ENCODE measurements at places on chromosomes 11 and 22.

DNA sequence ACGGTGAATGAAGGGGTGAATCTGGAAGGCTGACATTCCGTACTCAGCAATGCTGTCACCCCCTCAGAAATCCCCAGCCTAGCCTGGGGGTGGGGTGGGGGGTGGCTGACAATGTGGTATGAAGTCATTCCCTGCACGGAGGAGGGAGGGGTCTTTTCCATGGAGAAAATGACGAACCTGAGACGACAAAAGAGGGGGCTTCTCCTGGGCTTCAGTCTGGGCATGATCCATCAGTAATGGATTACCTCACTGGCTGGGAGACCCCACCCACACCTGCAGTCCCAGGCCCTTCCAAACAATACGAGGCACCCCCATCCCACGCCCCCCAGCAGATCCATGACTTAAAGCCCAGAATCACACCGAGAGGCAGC is 1.0 kb downstream of the KIAA0930 start:
- no peak for DNase-seq

DNA sequence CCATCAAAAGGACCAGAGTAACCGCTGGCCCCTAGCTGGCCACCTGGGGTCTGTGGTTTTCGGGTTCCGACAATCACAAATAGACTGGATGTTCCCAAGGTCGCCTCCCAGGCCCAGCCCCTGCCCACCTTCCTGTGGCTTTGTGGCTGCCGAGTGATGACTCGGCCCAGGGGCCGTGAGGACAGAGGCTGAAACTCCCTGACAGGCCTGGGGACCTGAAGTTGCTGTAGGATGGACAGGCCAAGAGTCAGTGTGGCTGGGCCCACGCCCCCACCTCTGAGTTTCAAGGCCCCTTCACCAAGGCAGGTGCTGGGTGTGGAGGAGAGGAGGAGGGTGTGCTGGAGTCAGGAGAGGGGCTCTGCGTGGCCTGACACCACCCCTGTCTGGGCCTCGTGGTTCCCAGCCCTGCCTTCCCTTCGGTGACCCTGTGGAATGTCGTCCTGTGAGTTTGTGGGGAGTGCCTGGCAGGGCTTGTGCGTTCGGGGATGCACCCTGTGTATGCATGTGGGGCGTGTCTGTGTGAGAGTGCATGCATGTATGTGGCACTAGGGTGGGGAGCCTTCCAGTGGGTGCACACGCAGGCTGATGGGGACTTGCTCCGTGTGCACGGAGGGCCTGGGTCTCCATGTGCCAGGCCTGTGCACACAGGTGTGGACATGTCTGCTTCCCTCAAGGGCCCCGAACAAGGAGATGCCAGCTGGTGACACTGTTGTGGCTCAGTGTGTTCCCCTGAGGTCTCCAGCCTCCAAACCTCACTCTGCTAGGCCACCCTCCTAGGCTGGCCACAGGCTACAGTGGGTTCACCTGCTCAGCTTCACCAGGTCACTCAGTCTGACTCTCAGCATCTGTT is 8.4 kb upstream of the MGAT3 start:
- peak; percentile 33 for DNase-seq

DNA sequence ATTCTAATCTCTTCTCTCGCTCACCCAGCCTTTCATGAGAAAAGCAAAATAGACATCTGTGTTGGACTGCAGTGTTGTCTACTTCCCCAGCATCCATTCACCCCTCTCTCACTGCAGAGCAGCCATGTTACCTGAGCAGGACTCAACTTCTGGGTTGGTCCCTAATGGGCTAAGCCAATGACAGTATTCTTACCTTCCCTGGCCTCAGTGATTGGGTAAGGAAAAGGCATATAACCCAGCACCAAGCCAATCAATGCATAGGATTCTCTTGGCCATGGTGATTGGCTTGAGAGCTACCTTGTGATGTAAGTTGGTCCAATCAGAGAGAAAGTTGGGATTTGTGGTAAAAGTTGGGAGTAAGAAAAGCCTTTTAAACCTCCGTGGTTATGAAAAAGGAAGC is 99.8 kb upstream of the NECTIN1 start:
- no peak for DNase-seq

GRCh38 chr11:96538104-96538503 is 148.3 kb downstream of the JRKL start:
- no peak for DNase-seq

GRCh38 chr11:114016986-114017385 is 42.1 kb downstream of the HTR3A start:
- DNase-seq, result peak; percentile 14

DNA sequence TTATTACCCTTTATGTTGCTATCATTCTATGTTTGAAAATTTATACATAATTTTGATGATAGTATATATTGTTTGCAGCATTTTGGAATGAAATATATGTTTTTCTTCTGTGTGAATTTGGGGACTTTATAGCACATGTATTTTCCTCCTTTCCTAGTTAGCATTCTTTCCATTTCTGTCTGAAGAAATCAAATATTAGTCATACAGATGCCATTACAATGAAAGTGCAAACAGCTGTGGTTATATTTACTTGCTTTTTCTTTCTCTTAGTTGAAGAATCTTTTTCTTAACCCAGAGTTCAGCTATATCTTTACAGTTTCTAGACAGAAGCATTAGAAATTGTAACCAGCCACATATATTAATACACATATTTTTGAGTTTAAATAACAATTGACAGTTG is 753.1 kb upstream of the ARHGAP42 start:
- DNase-seq, result peak; percentile 5
